ENCODE measurements at places on chromosomes 3 and 15.

DNA sequence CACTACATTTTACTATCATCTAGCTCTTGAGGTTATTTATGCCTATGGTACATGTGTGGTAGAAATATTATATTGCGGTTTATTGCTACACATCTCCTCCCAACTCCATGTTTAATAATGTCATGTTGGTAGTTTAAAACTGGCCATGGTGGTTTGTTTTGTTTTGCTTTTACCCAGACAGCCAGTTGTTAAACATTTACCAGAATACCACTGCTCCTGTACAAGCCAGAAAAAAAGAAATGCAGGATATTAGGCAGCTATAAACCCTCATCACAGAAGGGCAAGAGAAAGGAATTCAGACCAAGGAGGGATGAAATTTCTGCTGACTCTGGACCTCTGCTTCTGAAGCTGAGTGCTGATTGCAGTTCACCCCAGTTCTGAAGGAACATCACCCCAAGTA lies 451.8 kb upstream of the IL12A start:
- DNase-seq, result no peak

DNA sequence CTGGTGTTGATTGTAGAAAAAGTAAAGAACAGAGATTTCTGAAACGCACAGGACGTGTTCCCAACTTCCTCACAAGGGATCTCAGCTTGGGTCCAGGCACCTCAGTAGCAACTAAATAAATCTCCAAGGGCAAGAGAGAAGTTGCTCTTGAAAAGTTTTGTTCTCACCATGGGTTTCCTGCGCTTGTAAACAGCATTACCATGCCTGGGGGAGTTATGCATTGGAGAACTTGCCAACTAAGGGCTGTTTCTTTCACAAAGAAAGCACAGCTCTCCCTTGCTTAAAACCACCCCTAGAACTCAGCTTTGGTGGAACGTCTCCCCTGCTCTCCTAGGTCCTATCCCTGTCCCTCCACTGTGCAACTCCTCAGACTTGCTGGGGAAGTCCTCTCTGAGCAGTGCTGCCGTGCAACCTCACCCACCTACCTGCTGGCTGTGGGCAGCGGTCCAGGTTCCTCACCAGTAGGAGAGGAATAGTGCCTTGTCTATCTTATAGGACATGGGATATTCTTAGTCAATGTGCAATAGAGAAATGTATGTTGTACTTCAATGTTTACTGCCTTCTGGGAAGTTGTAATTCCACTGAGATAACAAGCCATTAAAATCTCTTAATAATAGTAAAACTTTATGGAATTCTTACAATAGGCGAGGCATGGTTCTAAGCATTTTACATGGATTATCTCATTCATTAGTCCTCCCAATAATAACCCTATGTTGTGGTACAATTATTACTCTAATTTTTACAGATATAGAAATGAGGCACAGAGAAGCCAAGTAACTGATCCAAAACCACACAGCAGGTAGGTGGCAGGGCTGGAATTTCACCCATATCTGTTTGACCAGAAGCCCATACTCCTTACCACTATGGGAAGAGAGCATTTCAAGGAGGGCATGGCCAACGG lies 51.5 kb downstream of the UMPS start:
- no peak for DNase-seq

DNA sequence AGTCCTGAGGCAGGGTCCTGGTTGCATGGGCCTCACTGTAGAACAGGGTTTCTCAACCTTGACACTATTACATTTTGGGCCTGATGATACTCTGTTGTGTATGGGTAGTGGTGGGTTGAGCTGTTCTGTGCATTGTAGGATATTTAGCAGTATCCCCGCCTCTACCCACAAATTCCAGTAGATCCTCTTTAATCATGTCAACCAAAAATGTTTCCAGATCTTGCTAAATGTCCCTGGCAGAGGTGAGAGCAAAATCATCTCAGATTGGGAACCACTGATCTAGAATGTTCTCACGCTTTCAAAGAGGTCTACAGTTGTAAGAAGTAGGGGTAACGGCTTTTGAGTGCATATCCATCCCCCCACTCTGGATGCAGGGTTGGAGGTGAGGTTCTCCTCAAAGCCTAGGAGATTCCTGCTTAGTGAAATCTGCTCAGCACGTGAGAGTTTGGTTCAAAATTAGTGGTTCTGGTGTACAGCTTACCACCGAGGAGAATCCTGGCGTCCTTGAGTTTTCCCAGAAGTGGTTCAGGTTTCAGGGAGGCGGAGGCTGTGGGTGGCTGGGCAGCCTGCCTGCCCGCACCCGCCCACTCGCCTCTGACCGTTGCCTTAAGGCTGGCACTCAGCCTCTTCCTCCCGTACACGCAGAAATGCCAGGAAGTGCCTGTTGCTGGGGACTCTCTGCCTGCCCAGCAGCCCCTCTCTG lies 5.3 kb downstream of the ACVR2B start:
- no peak for DNase-seq

DNA sequence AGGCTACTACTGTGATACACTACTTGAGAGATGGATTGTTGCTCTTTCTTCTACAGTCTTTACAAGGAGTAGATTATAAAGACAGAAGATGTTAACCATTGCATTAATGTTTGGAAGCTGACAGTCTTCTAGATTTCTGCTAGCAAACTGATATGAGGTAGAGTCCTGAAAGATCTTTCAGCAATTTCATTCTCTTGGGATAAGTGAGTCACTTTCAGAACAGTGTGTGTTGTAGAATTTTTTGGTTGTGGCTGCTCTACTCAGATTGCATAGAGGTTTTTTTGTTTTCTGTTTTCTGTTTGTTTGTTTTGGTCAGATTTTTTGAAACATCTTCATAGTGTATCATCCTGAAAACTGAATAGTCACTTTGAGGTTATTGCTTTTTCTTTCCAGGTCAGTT lies 17.1 kb downstream of the TNFSF10 start:
- DNase-seq, result no peak
